Skeletal muscle cell (primary cell): ENCODE measurements at places on chromosomes 16 and 17.

GRCh38 chr16:30470632-30470995 lies 1.9 kb upstream of the ITGAL start:
- DNase-seq: no peak

DNA sequence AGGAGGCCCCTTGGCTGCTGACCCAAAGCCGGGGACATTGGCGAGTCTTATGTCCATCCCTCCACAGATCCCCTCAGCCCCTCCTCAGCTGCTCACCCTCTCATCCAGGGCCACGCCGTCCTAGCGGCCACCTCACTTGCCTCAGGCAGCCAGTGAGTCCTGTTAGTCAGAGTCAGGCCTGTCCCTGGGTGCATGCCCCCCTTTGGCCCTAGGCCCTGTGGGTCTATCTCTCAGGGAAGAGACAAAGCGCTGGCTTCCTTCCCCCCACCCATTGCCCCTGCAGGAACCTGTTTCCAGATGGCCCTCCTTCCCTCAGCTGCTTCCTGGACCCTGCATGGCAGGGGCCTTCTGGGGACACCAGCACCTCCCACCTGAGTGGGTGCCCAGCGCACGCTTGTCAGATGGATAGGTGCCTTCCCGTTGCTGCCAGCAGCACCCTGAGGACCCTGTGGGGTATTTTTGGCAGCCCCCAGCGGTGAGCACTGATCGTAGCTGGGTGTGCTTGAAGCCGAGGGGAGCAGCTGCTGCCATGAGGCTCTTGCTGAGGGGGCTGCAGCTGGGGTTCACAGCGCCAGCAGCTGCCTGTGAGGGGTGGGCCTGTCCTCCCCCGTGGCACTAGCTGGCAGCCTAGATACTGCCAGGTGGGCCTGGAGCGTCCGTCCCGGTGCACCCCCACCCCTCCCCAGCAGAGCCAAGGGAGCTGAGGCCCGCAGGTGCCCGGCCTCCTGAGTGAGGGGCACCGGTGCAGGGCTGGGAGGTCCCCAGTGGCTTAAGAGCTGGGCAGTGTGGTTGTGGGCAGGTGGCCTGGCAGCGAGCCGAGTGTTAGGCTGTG lies 8.4 kb downstream of the DBNDD1 start:
- no peak for DNase-seq

GRCh38 chr17:32586666-32587065 lies 99.9 kb downstream of the CDK5R1 start:
- no peak for DNase-seq

DNA sequence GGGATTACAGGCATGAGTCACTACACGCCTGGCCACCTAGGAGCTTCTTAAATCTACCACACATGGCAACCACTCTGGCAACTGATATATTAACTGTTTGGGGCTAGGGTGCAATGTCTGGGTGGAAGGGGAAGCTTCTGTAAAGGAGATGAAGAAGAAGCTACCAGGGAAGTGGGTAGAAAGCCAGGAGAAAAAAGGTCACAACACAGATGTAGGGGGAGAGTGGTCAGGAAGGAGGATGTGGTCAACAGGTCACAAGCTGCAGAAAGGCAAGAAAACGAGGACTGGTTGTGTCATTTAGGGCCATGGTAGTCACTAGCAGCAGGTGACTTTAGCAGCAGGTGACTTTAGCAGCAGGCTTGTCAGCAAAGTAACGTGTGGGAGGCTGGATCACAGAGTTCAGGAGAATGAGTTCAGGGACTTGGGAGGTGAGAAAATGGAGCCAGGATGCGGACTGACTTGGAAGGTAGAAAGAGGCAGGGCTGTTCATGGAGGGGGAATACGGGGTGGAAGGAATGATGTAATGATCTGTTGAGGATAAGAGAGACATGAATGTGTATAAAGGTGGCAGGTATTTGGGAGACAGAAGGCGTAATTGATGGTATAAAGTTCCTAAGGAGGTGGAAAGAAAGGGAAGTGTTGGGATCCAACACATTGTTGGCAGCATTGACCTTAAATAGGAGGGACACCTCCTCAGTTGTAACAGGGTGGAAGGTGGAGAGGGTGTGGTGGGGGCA lies 16.3 kb upstream of the WFIKKN2 start:
- DNase-seq: no peak

GRCh38 chr16:85387171-85387507 lies 226.0 kb upstream of the GSE1 start:
- no peak for DNase-seq

DNA sequence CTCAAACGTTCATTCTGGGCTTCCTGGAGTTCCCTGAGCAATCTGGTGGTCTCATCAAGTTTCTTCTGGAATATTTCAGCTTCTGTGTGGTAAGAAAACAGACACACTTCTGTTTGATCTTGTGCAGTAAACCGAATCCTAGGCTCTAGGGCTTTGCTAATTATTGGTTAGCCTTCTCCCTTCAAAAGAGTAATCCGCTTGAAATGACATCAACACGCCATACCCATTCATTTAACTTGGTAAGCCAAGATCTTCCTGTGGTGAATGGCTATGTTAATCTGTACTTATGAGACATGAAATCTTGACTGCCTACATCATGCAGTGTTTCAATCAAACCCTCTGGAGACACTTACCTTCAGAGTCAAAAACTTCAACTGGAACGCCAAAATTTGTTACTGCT lies 48.5 kb downstream of the BRD7 start:
- DNase-seq: no peak

- no peak for DNase-seq
These were observed 33.2 kb downstream of the ACTG1 start for GRCh38 chr17:81479175-81480071.

- DNase-seq: no peak
These were observed 128.3 kb upstream of the MYOCD start for GRCh38 chr17:12537436-12537835.

DNA sequence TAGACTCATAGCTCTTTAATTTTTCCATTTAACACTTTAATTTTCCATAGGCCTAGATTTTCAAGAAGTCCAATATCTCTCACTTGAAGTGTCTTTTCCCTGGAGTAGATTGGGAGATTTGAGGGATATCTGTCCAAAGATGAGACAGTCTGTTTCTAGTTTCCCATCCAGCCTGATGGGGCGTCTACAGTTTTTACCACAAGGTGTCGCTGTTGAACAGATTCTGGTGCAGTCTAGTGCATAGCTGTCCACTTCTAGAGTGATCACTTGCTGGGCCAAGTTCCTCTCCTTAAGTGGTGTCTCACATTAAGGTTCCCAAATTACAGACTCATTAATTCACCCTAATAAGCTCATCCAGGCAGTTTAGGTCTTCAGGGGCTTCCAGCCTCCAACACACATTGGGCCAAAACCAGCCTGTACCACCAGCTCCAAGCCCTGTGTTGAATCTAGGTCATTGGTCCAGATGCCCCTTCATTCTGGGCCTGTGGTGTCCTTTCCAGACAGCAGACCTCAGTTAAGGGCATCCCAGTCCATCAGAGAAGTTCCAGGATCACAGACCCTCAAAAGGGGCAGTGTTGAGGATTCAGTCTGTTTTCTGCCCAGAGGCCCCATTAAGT lies 9.4 kb downstream of the SNX20 start:
- DNase-seq: no peak

GRCh38 chr16:87149051-87149450 lies 168.1 kb downstream of the C16orf95 start:
- no peak for DNase-seq

DNA sequence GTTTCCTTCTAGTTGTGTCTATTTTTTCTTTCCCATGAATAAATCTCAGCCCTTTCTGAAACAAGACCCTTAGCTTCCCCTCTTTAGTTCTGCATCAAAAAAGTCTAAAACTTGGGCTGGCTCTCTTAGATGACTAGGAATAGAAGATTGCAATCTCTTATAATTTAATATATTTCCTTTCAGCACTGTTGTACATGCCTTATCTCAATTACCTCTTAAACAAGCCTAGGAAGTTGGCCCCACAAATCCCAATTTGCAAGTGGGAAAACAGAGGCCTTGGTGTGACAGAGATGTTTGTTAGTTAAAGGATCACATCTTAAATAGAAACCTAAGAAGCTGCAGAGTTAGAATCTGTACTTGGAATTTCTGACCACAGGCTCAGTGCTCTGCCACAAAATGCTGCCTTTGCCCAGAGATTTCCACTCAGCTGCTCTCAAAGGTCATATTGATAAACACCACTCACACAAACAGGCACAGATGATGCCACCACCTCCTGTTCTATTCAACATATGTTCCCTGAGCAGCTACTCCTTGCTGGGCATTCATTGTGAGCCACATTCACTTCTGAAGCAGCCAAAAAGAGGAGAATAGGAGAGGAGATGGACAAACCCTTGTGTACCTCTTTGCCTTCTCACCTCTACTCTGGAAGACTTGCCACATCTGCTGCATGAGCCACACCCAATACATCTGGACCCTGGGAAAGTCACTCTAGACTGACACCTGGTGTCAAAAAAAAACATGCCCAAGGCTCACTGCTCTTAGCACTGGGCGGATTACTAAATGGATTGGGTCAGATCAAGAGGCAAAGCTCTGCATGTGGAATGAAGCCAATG lies 5.5 kb downstream of the CCDC182 start:
- DNase-seq: no peak

DNA sequence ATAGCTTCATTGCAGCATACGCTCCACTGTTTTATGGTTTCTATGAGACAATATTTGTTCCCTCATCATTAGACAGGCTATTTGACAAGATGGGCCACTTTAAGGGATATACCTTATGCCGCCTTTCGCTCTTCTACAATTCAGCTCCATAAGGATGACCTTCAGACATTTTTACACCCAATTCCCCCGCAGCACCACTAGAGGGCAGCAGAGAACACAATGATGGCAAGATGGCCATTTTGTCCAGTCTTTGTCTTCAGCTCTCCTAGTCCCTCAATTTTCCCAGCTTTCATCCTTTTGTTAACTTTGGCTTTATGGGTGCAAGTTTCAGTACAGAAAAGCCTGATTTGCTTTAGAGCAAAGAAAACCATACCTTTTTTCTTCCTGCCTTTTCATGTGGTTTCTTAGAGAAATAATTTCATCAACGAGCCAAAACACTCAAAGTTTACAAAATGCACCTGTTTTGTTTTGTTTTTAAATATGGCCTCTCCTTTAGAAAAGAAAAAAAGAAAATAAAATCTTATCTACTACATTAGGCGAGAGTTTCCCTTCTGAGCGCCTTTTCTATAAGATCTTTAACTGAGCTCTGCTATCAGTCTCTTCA lies 355.3 kb downstream of the TOX3 start:
- peak; percentile 9 for DNase-seq
